Tibial nerve (tissue), 4 donors: ENCODE measurements at places on chromosomes 5 and 9. TPM values are rescaled to one million over a fixed set of nuclear protein-coding genes. Genes with fewer than 3 reads are reported as not detected.
A peak's percentile ranks its signal among the peaks of the same experiment; 100 is the strongest.

The TOR4A gene
- total RNA-seq: 3.9 TPM

GRCh38 chr5:68962757-68963484 is 130.9 kb upstream of the SLC30A5 start:
- no peaks in the 10 kb centered on the region for H3K27me3 ChIP-seq
- peak; percentile 89 for DNase-seq
- no peak overlapping the region for H3K27ac ChIP-seq

GRCh38 chr5:96470785-96471184 is 37.7 kb upstream of the PCSK1 start:
- H3K4me1 ChIP-seq: no peaks in the 10 kb centered on the region
- H3K36me3 ChIP-seq: no peaks in the 10 kb centered on the region
- no peak overlapping the region for H3K27ac ChIP-seq
- no peaks in the 10 kb centered on the region for H3K27me3 ChIP-seq
- H3K4me3 ChIP-seq: no peak overlapping the region

- no peak overlapping the region for H3K4me3 ChIP-seq
- no peaks in the 10 kb centered on the region for H3K36me3 ChIP-seq
- H3K4me1 ChIP-seq: peaks cover 12% of the 10 kb centered on the region
- H3K27me3 ChIP-seq: no peaks in the 10 kb centered on the region
- H3K27ac ChIP-seq: no peak overlapping the region
These were observed 9.3 kb upstream of the COL5A1 start for GRCh38 chr9:134632329-134632728.

GRCh38 chr9:18208166-18209059 is 265.5 kb upstream of the ADAMTSL1 start:
- DNase-seq: peak; percentile 42
- H3K27me3 ChIP-seq: no peaks in the 10 kb centered on the region
- H3K27ac ChIP-seq: no peak overlapping the region
- H3K36me3 ChIP-seq: no peaks in the 10 kb centered on the region

The TDRD7 gene
- 11.1 TPM for total RNA-seq

The ARL14EPL gene
- total RNA-seq: not detected

The GPR21 gene
- 4.4 TPM for total RNA-seq

The NUTM2G gene
- not detected for total RNA-seq

The VAV2 gene
- 13.3 TPM for total RNA-seq

DNA sequence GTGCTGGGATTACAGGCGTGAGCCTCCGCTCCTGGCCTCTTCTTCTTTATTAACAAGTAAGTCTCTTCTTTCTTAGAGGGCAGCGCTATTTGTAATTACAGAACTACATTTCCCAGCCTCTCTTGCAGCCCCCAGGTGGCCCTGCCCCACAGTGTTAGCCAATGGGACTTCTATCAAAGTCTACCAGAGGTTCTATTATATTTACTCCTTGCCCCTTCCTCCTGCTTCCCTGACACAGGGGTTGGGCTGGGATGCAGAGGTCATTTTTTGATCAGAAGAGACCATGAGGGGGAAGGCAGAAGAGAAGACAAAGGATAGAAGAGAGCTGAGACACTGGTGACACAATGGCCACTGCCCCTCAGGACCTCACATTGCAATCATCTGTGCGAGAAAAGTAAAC is 224.2 kb downstream of the SYK start:
- H3K4me3 ChIP-seq: no peak overlapping the region
- DNase-seq: no peak
- H3K27me3 ChIP-seq: no peaks in the 10 kb centered on the region
- H3K27ac ChIP-seq: no peak overlapping the region
- no peaks in the 10 kb centered on the region for H3K4me1 ChIP-seq
- no peaks in the 10 kb centered on the region for H3K36me3 ChIP-seq

GRCh38 chr9:81083067-81083466 is 606.3 kb downstream of the TLE1 start:
- no peak for DNase-seq
- H3K27me3 ChIP-seq: no peaks in the 10 kb centered on the region
- peak overlapping the region; percentile 61 for H3K27ac ChIP-seq

DNA sequence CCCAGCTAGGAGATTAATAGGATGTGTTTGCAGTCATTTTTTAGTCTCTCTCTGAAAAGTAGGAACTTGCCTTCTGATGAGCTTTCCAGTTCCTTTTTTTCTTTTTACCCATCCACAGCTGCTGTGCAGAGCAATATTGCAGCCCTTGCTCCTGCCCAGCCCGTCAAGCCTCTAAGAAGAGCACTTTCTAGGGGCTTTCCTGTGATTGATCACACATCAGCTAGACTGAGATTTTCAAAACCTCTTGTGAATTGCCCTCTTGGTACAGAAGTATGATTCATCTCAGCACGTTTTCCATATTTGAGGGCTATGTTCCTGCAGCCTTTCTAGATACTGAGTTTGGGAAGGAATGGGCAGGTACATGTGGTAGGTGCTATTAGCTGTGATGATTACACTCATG is 93.9 kb downstream of the GALNT10 start:
- no peak overlapping the region for H3K4me3 ChIP-seq
- H3K27ac ChIP-seq: no peak overlapping the region
- no peaks in the 10 kb centered on the region for H3K27me3 ChIP-seq
- no peak for DNase-seq
- no peaks in the 10 kb centered on the region for H3K36me3 ChIP-seq
- peaks cover 46% of the 10 kb centered on the region for H3K4me1 ChIP-seq

DNA sequence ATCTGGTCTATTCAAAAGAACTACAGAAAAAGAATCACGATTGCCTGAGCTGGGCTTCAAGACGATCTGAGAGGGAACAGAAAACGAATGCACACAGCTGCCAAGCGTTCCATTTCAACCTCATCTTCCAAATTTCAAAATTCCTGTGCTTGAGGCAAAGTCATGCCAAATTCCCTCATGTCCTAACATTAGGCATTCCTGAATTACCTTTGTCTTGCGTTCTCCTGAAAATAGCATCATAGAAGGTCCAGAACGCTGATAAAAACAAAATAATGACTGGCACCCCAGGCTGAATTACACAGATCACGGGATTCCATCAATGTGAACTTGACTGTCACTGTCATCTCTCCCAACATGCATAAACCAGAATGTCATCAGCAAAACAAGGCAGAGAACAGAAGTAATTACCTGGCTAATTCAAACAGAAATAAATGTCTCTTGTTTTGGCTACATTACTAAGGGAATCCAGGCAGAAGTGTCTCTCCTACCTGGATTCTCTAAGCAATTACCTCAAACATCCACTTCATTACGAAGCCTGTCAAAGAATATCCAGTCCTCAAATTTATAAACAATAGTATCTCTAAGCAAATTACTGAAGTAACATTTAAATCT is 12.0 kb upstream of the CDH6 start:
- H3K27ac ChIP-seq: no peak overlapping the region
- H3K4me3 ChIP-seq: no peak overlapping the region
- no peaks in the 10 kb centered on the region for H3K36me3 ChIP-seq
- no peaks in the 10 kb centered on the region for H3K27me3 ChIP-seq

- no peak overlapping the region for H3K4me3 ChIP-seq
- no peaks in the 10 kb centered on the region for H3K4me1 ChIP-seq
- no peaks in the 10 kb centered on the region for H3K36me3 ChIP-seq
- no peaks in the 10 kb centered on the region for H3K27me3 ChIP-seq
These were observed 19.9 kb upstream of the PRXL2C start for GRCh38 chr9:96674906-96675538.

- no peak for DNase-seq
- H3K27me3 ChIP-seq: no peaks in the 10 kb centered on the region
- H3K27ac ChIP-seq: no peak overlapping the region
These were observed 681.5 kb upstream of the ACO1 start for GRCh38 chr9:31702957-31703356.

The ANKRD18A gene
- total RNA-seq: 1.4 TPM

The MSMP gene
- not detected for total RNA-seq

- H3K27ac ChIP-seq: peak overlapping the region; percentile 98
- no peak overlapping the region for H3K4me3 ChIP-seq
- DNase-seq: no peak
- H3K36me3 ChIP-seq: peaks cover 30% of the 10 kb centered on the region
- peaks cover 78% of the 10 kb centered on the region for H3K4me1 ChIP-seq
These were observed 3.1 kb downstream of the RNF44 start for GRCh38 chr5:176533894-176534611.

The C5orf52 gene
- total RNA-seq: not detected

- H3K36me3 ChIP-seq: no peaks in the 10 kb centered on the region
- H3K27me3 ChIP-seq: no peaks in the 10 kb centered on the region
- H3K27ac ChIP-seq: no peak overlapping the region
- no peak overlapping the region for H3K4me3 ChIP-seq
- DNase-seq: no peak
- peaks cover 40% of the 10 kb centered on the region for H3K4me1 ChIP-seq
These were observed 25.0 kb downstream of the LARP1 start for GRCh38 chr5:154780128-154780527.

The AFAP1L1 gene
- total RNA-seq: 90.2 TPM

DNA sequence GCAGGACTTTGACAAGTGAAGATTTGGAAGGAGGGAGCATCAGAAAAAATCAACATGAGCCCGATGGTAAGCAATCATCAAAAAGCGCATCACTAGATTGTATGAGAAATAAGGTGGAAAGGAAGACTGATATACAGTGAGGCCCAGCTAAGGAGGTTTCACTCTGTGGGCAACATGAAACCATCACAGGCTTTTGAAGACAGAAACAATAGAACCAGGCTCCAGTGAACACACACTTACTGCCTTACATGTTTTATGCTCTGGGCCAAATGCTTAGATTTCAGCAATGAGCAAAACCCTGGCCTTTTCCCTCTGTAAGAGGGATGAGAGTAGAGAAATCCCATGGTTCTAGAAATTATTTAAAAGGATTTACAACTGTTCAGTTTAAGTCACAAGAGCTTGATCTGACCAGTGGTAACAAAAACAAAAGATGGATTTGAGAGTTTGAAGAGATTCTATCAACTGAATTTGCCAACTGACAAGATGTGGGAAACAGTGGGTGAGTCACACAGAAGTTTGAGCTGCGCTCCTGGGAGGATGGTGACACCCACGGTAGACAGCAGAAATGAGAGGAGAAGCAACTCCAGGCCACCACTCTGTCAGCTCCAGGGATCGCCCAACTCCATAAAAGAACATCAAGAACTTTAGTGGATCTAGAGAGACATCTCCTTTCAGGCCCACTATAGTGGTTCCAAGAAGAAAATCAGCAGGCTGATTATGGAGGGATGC is 261.8 kb downstream of the MCTP1 start:
- DNase-seq: no peak
- H3K27ac ChIP-seq: no peak overlapping the region
- no peak overlapping the region for H3K4me3 ChIP-seq
- no peaks in the 10 kb centered on the region for H3K27me3 ChIP-seq
- no peaks in the 10 kb centered on the region for H3K4me1 ChIP-seq

The DOK3 gene
- total RNA-seq: 7.8 TPM

DNA sequence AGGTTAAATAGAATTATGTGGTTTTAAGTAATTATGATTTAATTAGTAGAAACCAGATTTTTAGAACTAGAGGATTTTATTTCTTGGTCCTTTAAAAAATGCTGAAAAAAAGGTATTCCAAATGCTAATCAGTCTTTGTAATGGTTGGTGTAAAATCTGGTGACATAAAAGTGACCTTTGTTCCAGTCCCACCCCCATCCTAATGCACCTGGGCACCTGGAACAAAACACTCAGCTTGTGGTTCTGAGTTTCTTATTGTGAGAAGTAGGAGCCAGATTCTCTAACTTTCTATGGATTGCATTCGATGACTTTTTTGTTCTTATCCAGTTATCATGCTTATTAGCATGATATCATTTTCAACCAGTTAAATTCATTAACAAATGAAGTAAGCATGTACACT is 115.1 kb upstream of the CTNND2 start:
- H3K4me3 ChIP-seq: no peak overlapping the region
- no peaks in the 10 kb centered on the region for H3K36me3 ChIP-seq
- H3K4me1 ChIP-seq: no peaks in the 10 kb centered on the region

DNA sequence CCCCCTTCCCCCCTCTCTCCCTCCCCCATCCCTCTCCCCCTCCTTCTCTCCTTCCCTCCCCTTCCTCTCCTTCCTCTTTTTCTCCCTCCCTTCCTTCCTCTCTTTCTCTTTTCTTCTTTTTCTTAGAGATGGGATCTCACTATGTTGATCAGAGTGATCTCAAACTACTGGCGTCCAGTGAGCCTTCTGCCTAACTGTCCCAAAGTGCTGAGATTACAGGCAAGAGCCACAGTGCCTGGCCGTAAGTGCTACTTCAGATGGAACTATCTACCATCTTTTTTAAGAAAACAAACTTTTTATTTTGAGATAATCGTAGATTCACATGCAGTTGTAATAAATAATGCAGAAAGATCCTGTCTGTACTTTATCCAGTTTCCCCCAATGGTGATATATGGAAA is 6.3 kb downstream of the RCL1 start:
- H3K4me3 ChIP-seq: no peak overlapping the region
- no peak overlapping the region for H3K27ac ChIP-seq
- no peaks in the 10 kb centered on the region for H3K36me3 ChIP-seq
- no peaks in the 10 kb centered on the region for H3K27me3 ChIP-seq

DNA sequence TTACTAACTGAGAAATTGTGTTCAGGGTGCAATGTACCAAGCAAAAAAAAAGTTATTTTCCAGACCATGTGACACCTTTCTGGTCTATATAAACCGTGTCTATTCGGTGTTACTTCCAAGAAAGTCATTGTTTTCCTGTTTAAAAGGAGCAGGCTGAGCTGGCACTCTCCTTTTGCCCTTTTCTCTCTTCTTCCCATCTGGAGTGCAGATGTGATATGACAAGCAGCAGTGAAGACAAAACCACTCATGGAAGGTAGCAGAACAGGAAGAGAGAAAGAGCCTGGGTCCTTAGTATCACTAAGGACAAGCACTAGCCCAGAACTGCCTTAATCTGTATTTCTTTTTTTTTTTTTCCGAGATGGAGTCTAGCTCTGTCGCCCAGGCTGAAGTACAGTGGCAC is 25.6 kb downstream of the LYRM7 start:
- no peak overlapping the region for H3K27ac ChIP-seq
- DNase-seq: no peak
- H3K27me3 ChIP-seq: no peaks in the 10 kb centered on the region
- H3K36me3 ChIP-seq: no peaks in the 10 kb centered on the region
- H3K4me3 ChIP-seq: no peak overlapping the region

The IFNK gene
- total RNA-seq: not detected

The SLC23A1 gene
- not detected for total RNA-seq

DNA sequence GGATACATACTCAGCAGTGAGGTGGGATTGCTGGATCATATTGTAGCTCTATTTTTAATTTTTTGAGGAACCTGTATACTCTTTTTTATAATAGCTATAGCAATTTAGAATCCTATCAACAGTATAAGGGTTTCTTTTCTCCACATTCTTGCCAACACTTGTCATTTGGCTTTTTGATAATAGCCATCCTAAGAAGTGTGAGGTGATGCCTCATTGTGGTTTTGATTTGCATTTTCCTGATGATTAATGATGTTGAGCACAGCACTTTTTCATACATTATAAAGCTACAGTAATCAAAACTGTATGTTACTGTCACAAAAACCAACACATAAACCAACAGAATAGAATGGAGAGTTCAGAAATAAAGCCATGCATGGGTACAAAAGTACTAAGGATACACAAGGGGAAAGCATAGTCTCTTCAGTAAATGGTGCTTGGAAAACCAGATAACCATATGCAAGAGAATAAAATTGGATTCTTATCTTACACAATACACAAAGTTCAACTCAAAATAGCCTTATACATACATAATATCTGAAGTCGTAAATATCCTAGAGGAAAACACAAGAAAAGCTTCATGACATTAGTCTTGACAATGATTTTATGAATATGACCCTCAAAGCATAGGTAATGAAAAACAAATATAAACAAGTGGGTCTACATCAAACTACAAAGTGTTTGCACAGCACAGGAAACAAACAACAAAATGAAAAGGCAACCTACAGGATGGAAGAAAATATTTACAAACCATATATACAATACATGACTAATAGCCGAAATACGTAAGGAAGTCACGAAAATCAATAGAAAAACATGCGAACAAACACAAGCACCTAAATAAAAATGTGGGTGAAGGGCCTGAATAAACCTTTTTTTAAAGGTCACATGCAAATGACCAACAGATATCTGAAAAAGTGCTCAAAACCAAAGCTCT is 287.8 kb upstream of the DAB2 start:
- no peak for DNase-seq
- no peaks in the 10 kb centered on the region for H3K36me3 ChIP-seq
- H3K4me1 ChIP-seq: no peaks in the 10 kb centered on the region
